ENCODE measurements at places on chromosomes 6 and 20.

DNA sequence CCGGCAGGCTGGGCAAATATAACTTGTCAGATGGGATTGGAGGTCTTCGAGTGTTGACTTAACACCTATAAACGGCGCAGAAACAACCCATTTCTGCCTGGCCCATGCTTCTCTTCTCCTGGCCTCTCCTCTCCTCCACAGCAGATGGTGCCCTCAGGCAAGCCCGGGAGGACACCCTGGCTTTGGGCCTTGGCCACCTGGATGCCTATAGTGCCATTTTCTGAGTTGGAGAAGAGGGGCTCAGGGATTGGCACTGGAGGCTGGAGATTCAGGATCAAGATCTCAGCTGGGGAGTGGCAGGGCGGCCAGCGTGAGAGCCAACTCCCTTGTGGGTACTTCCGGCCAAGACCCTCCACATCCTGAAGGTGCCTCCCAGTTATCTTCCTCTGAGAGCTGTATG is 211.9 kb upstream of the PMEPA1 start:
- DNase-seq: no peak

DNA sequence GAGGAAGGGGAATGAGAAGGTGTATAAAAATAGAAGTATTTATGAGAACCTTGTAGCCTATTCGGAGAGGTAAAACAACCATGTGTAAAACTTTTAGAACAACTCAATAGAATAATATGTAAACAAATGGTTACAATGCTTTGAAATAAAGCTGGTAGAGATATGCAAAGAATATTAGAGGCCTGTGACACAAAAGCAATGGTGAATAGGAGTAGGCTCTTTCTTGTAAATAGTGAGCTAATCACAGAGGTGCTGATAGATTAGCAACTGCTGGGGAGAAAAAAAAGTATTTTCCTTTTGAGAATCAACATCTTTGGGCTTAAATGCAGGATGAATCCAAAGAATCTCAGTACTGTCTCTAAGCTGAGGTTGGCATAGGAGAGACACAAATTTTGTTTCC is 7.0 kb downstream of the TMEM200A start:
- no peak for DNase-seq

DNA sequence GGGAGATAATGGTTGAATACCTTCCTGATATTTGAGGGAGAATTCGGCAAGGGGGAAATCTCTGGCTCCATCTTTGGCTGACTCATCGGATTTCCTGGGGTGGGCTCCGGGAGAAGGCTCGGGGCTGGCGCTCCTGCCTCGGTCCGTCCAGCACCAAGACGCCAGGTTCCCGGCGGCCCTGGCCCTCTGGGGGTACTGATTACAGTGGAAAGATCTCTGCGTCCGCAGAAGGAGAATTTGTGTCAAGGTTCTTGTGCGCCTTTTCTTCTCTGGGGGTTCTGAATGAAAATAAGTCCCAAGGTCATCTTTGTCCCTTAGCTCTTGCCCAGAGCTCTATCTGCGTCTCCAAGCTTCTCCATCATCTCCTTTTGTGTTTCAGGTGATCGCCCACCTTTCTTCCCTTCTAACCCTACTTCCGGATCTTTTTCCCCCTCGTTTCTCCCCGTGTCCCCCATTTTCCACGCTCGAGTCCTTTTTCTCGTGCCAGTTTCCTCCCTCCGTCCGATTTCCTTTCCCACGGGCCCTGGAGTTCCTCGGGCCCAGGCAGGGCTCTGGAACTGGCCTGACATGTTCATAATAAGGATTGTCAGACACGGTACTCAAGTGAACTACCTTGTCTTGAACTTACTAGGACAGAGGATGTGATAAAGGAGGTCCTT is 11.6 kb downstream of the NRN1 start:
- DNase-seq: no peak

- no peak for DNase-seq
Measured at GRCh38 chr6:127111526-127111925, 6.9 kb upstream of the RSPO3 start.

- DNase-seq: no peak
Measured at GRCh38 chr6:63745784-63746183, 110.2 kb downstream of the PHF3 start.

All from stimulated activated CD4-positive, alpha-beta T cell treated with anti-CD3 and anti-CD28 coated beads, TNF-alpha, amount 100 ng/mL, for 4 hours (primary cell).